ENCODE measurements at places on chromosomes 3 and 15. TPM values are rescaled to one million over a fixed set of nuclear protein-coding genes. Genes with fewer than 3 reads are reported as not detected.

Gene RTP3
- total RNA-seq, result not detected

Gene CPNE9
- 0.20 TPM for total RNA-seq

Gene TBC1D5
- total RNA-seq, result 106 TPM

Gene MORC1
- not detected for total RNA-seq

Gene TMEM45A
- total RNA-seq, result 0.10 TPM

GRCh38 chr3:136186846-136187245 lies 9.3 kb downstream of the MSL2 start:
- H3K27me3 ChIP-seq, result no peaks in the 10 kb centered on the region
- peaks cover 13% of the 10 kb centered on the region for H3K36me3 ChIP-seq
- H3K4me3 ChIP-seq, result no peak overlapping the region
- H3K27ac ChIP-seq, result no peak overlapping the region

- H3K4me1 ChIP-seq, result peaks cover 21% of the 10 kb centered on the region
- H3K27me3 ChIP-seq, result no peaks in the 10 kb centered on the region
- no peak overlapping the region for H3K27ac ChIP-seq
- DNase-seq, result no peak
Observed at GRCh38 chr3:51986010-51986947, 2.9 kb downstream of the ACY1 start.

- no peaks in the 10 kb centered on the region for H3K36me3 ChIP-seq
- no peak overlapping the region for H3K27ac ChIP-seq
- H3K27me3 ChIP-seq, result peaks cover 4% of the 10 kb centered on the region
Observed at GRCh38 chr3:115999613-116000012, 376.3 kb downstream of the GAP43 start.

DNA sequence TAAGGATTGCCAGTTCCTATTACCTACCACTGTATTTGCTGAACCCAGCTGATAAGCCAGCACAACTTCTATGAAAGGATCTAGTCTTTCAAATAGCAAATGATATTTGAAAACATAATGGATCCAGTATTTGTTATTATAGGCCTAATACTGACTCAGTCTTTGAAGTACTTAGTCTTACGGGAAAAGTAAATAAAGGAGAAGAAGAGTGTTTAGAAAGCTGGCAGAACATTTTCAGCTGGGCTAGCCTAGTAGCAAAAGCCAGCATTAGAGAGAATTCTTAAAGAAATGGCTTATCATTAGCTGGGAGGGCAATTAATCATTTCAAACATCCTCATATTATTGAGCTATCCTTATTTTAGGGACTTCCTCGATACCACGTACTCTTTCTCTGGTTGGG lies 101.4 kb upstream of the GOLIM4 start:
- no peak overlapping the region for H3K4me3 ChIP-seq
- peaks cover 7% of the 10 kb centered on the region for H3K27me3 ChIP-seq
- H3K4me1 ChIP-seq, result no peaks in the 10 kb centered on the region
- DNase-seq, result no peak

DNA sequence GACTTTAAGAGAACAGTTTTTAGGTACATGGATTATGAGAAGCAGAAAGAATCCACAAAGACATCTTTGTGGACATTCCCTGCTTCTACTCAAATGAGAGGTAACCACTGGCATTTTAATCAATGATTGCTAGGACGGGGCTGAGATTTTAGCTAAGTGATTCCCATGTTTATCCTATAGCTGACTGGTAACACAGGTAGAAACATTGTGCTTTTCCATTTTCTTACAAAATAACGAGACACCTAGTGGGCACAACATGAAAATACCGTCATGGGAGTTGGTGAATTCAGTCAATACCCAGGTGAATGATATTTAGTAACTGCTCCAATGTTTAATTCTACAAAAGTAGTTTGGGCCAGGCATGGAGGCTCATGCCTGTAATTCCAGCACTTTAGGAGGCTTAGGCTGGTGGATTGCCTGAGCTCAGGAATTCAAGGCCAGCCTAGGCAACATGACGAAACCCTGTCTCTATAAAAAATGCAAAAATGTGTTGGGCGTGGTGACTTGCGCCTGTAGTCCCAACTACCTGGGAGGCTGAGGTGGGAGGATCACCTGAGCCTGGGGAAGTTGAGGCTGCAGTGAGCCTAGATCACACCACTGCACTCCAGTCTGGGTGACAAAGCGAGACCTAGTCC lies 37.2 kb upstream of the DENND4A start:
- H3K27ac ChIP-seq, result no peak overlapping the region
- no peak for DNase-seq
- H3K4me1 ChIP-seq, result peaks cover 52% of the 10 kb centered on the region
- H3K27me3 ChIP-seq, result no peaks in the 10 kb centered on the region

- no peak overlapping the region for H3K4me3 ChIP-seq
- no peaks in the 10 kb centered on the region for H3K4me1 ChIP-seq
- no peaks in the 10 kb centered on the region for H3K27me3 ChIP-seq
- no peak overlapping the region for H3K27ac ChIP-seq
Observed at GRCh38 chr3:33639889-33640288, 78.2 kb downstream of the CLASP2 start.

GRCh38 chr3:24341668-24342067 lies 153.0 kb downstream of the THRB start:
- no peaks in the 10 kb centered on the region for H3K36me3 ChIP-seq
- no peak for DNase-seq
- no peak overlapping the region for H3K4me3 ChIP-seq
- H3K4me1 ChIP-seq, result no peaks in the 10 kb centered on the region
- no peak overlapping the region for H3K27ac ChIP-seq
- peaks cover 2% of the 10 kb centered on the region for H3K27me3 ChIP-seq

Data from activated B cell treated with CpG ODN at 0.5 μM for 24 hours (primary cell).